Lower leg skin (tissue), 4 donors: ENCODE measurements at places on chromosomes 1 and 21. TPM values are rescaled to one million over a fixed set of nuclear protein-coding genes. Genes with fewer than 3 reads are reported as not detected.

NBPF4 gene
- total RNA-seq = not detected

AGMAT gene
- total RNA-seq = not detected

RNU1-4 gene
- total RNA-seq = under 0.01 TPM

- DNase-seq = no peak
Measured at GRCh38 chr1:167175901-167176300, 44.8 kb upstream of the POU2F1 start.

DNA sequence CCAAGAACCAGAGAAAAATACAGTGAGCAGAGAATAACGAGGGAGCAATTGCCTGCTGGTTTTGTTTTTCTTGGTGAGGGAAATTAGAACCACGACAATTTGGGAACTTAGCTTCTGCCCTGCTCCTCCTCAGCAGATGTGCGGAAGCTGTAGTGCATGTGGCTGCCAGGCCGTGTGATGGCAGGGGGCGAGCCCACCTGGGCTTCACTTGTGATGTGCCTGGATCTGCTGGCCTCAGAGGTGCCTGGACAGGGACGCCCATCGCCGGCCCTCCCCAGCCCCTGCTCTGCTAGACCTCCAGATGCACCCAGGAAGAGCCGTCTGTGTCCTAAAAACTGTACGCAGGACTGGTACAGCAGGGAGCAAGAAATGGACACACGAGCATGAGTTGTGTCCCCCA, 28.5 kb upstream of the C1orf174 start:
- DNase-seq = no peak

- no peak for DNase-seq
Measured at GRCh38 chr1:76281306-76281705, 206.8 kb downstream of the ST6GALNAC3 start.

DNA sequence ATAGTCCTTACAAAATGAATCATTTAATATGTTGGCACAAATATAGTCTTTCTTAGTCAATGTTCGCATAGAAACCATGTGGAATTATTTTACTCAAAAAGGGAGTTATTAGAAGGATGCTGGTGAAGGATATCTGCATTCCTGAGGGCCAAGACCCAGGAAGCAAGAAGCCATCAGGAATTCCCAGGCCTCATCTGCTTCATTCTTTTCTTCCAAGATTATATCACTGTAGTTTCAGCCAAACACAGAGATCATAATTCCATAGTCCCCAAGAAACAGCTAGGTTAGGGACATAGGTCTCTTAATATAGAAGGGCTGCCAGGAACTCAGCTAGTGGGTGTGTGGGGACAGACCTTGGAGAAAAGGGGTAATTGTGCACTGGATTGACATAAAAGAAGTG, 28.6 kb upstream of the DISC1 start:
- DNase-seq = no peak

DNA sequence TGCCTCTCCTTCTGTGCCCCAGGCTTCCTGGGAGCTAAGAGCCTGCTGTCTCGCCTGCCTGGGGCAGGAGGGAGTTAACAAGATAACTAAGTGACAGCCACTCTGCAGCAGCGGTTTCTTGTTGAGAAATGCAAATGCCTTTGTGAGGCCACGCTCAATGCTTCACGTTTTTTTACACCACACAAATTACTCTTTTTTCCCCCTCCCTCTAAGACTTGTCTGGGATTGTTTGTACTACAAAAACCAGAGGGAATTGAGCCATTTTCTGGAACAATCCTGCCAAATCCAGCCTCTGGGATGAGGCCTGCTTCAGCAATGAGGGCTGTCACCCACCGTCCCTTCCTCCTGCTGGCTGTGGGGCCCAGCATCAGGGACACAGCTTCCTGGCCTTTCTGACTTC, 119.6 kb downstream of the ACTL8 start:
- no peak for DNase-seq

DNA sequence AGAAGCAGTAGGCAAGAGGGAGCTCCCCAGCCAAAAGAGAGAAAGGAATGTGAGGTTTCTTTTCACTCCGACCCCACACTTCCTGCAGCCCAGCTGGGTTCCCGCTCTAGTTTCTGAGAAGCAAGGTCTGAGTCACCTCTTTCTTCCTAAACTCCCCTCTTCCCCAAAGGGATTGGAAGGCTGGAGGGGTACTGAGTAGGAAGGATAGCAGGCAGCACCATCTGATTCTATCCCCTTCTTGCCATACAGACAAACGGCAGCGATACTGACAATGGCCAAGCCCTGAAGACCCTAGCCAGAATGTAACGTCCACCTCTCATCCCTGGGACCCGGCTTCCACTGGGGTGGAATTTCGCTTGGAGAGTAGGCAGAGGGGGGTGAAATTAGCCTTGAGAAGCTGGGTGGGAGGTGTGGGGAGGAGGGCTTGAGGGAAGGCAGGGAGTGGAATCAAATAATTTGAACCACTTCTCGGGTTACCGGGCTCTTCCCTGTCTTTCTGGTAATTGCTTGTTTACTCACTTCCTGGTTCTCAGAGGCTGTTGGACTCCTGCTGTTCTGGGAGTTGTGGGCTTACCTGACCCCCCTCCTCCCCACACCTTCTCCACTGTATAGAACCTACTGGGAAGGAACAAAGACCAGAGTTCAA, 13.2 kb downstream of the IER5 start:
- no peak for DNase-seq

DNA sequence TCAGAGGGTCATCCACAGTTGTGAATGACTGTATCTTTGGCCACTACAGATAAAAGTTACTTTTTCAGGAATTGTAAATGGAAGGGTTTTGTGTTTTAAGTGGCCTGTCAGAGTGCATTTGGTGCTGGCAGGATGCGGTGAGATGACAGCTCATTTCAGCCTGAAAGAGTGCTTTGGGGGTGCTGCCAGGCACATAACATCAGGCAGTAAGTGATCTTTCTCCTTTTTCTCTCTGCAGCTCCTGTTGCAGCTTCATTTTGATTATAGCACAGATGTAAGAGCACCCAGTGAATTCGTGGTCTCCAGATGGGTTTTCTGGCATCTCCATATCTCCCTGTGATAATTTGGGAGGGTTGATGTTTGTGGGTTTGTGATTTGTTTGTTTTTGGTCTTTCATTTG, 14.8 kb upstream of the FAM163A start:
- no peak for DNase-seq

GRCh38 chr1:244096066-244096610, 45.1 kb downstream of the ZBTB18 start:
- DNase-seq = no peak

- DNase-seq = peak; percentile 68
Measured at GRCh38 chr1:229091721-229092136, 179.2 kb upstream of the RAB4A start.
